ENCODE measurements at places on chromosomes 1 and 21. TPM values are rescaled to one million over a fixed set of nuclear protein-coding genes. Genes with fewer than 3 reads are reported as not detected.

The SERPINC1 gene
- 0.18 TPM for total RNA-seq

The RGSL1 gene
- not detected for total RNA-seq

The KPRP gene
- not detected for total RNA-seq

The TCHH gene
- total RNA-seq, result 0.12 TPM

The GJA4 gene
- 62.1 TPM for total RNA-seq

The TDRKH gene
- total RNA-seq, result 6.0 TPM

The RHBDL2 gene
- not detected for total RNA-seq

DNA sequence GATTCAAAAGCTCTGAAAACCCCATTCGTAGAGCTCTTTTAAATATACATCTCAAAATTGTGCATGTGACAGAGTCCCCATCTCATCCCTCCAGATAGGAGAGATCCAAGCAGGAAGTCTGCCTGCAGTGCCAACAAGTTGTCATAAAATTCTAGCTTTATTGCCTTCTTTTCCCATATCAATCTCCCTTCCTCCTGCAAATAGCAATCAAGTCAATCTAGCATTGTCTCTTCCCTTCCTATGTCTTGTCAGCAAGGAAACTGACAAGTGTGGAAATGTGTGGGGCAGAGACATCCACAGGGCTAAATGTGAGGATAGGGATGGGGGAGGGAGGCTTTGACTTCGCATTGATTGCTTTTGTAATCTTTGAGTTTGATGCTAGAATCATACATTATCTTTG lies 165.2 kb downstream of the C1orf94 start:
- no peak for DNase-seq

DNA sequence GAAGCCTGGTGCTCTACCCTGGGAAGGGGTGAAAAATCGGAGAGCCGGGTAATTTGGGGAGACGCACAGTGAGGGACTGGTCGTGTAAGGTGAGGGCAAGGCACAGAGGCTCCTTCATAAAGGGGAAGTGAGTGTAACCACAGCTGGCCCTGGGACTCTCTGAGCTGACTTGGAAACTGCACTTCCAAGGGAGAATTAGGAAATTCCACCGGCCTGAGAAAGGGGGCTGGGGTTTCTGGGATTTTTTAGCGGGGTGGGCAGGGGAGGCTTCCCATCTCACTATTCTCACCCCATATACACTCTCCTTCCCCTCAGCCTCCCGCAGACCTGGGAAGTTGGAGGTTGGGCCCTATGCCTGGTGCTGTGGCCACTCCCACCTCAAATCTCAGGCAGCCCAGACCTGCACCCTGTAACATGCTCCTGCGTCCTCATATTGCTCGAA lies 88.3 kb upstream of the IPO9 start:
- DNase-seq, result no peak

GRCh38 chr1:30815556-30815955 lies 58.0 kb upstream of the LAPTM5 start:
- no peak for DNase-seq

- DNase-seq, result no peak
These were observed 107.5 kb upstream of the SERTAD4 start for GRCh38 chr1:210125143-210125542.

- no peak for DNase-seq
These were observed 5.0 kb downstream of the ATP1A4 start for GRCh38 chr1:160156361-160156760.

DNA sequence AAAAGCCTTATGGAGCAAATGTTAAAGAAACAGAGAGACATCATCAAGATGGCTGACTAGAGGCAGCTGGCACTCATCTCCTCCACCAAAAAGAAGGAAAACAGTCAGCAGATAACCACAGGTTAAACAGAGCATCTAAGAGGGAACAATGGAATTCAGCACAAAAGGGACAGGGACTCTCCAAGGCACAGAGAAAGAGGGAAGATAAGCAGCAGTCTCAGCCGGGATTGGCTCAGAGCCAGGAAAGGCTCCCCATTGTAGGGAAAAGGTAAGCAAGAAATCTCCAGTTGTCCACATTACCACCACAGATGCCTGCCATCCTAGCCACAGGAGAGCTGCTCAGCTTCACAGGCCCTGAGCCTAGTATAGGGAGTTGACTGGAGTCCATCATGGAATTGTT lies 605.5 kb downstream of the SMYD3 start:
- DNase-seq, result no peak

DNA sequence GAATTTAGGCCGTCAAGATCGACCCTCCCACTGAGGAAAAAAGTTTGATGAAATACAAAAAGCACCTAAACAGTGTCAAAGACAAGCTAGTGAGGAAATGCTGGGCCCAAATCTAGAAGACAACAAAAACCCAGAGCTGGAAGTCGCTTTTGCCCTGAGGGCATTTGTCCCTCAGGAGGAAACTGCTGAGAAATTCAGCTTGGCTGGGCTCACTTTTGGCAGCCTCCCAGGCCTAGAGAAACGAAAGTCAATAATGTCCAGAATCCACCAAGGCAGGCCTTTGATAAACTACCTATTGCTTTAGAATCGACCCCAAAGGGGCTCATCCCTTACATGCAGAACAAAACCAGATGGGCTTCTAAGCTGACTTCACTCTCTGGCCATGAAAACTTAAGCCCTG lies 38.9 kb downstream of the SYT2 start:
- DNase-seq, result no peak

DNA sequence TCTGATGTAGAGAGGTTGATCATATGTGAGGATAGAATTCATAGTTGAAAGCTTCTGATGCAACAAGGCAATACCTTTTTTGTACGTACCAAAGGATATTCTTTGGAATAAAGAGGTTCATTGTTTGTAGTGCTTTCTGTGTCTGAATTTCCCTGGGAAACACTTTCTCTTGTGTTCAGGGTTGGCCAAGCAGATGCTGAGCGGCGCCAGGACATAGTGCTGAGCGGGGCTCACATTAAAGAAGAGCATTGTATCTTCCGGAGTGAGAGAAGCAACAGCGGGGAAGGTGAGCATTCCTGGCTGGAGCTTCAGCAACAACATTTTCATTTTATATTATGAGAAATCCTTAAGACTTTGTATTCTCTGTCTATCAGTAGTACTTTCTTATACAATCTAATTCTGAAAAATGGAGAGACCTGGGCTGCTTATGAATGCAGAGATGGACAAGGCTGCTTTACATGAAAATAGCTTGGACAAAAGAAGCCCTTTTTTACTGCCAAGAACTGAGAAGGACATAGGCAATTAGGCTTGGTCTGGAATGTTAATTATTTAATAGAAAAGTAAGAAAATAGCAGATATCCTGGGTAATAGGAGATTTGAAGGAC lies 85.2 kb downstream of the KIF1B start:
- DNase-seq, result no peak

DNA sequence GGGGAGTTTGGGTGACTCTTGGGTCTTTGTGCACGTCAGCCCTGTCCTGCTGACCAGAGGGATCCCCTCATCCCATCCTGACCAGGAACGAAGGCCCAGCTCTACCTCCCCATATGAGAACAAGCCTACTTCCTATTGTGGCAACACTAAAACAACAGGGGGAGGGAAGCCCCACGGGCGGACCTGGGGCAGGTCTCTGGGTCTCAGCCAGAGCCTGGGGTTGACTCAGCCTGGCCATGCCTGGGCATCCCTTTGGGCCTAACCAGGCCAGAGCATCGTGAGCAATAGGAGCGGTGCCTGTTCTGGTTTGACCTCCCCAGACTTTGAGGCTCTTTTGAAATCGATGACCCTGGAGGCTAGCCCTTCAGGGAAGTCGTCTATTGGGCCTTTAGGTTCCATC lies 16.8 kb downstream of the RPS6KA1 start:
- no peak for DNase-seq

DNA sequence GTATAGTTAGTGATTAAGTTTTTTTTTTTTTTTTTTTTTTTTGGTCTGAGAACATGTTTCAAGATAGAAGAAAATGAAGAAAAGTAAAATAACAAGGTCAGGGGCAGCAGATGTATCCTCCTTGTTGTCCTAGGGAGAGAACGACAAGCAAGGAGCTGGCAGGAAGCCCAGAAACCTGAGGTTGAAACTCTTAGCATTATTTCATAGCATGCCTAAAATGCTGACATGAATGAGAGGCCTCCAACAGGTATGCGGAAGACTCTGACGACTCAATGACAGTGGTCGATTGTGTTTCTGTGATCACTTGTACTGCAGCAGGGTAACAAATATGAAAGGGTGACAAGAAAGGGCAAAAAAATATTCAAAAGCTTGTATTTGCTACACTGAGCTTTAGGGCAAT lies 415.9 kb downstream of the PLA2G4A start:
- no peak for DNase-seq

DNA sequence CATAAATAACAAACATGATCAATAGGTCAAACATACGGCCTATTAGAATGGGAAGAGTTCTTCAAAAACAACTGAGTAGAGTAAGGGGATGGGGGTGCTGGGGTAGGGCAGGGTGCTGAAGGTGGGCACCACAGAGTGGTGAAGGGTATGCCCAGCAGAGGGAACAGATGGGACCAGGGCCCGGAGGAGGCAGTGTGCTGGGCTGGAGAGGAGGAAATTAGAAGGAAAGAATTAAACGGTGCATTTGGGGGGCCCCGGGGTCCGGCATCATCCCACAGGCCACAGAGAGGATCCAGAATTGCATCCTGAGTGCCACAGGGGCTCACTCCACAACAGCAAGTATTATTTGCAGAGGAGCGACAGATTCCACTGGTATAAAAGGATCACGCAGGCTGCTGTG lies 94.5 kb downstream of the GLIS1 start:
- DNase-seq, result no peak

DNA sequence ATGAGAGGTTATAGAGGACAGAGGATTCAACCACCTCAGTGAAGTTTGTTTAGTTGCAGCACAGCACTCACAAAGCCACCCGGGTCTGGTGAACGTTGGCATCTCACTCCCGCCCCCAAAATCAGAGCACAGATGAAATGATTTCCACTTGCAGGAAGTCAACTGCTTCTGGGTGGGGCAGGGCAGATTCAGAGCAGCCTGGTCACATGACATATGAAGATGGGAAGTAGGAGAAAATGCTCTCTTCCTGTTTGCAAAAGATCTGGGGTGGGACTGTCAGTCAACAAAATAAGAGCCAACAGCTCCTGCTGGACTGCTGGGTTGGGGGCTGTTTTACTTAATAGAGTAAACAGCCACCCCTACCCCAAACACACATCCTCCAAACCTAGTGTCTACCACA lies 43.2 kb downstream of the LRRC71 start:
- DNase-seq, result no peak

GRCh38 chr1:161768986-161769672 lies 3.0 kb downstream of the ATF6 start:
- no peak for DNase-seq

DNA sequence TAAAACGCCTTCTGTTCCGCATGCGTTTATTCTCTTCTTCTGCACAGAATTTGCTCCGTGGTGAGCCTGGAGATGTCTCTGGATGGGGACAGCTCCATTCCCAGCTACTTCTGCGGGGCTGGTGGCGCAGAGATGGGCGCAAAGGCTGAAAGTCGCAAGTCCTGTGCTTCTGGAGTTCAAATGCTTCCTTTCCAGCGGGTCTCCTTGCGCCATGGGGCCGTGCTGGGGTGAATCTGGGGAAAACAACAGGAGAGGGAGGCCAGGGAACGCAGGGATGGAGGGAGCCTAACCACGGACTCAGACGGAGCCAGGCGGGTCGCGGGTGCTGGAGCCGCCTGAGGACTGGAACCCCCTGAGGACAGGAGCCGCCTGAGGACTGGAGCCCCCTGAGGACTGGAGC lies 2.9 kb upstream of the OR2T12 start:
- no peak for DNase-seq

- no peak for DNase-seq
These were observed 46.1 kb downstream of the RAVER2 start for GRCh38 chr1:64790832-64791487.
